ENCODE measurements at places on chromosomes 6 and 20.

DNA sequence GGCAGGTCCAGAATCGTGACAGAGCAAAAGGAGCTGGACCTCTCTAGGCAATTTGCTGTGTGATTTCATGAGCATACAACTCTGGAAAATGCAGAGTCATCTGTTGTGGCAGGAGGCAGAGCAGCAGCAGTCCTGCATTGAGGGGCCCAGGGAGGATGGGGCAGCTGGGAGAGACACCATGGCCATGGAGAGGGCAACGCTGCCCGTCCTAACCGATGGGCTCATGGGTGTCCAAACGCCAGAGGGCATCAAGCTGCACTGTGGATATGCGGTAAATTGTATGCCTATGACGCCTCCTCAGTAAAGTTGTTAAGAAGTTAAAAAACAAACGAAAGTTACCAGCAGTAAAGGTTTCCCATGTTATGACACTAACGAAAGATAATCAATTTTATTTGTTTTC lies 42.2 kb upstream of the DACT2 start:
- DNase-seq: peak; percentile 55

DNA sequence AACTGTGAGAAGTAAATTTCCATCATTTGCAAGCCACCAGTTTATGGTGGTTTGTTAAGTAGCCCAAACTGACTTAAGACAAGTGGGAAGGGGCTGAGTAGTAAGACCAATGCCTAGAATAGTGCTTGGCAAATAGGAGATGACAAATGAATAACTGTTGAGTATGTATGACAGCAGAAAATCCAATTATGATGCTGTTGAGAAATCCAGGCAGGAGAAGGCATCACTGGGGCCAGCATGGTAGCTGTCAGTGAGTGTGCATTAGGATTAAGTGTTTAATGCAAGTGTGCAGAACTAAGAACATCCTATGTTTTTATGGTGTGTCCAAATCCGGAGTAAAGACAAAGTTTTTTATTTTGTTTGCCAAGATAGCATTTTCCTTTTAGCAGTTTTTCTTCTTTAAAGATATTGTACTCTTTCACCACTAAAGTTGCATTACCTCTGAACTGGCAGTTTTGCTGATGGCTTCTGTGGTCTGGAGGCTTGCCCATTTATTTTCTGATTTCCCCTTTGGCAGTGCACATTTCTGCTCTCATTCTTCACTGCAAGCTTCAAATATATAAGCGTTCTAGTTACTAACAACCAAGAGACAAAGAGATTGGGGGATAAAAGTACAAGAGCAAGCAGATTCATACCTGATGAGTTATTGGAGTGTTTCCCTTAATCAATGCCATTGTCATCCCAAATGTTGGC lies 289.7 kb downstream of the KCNQ5 start:
- DNase-seq: no peak

DNA sequence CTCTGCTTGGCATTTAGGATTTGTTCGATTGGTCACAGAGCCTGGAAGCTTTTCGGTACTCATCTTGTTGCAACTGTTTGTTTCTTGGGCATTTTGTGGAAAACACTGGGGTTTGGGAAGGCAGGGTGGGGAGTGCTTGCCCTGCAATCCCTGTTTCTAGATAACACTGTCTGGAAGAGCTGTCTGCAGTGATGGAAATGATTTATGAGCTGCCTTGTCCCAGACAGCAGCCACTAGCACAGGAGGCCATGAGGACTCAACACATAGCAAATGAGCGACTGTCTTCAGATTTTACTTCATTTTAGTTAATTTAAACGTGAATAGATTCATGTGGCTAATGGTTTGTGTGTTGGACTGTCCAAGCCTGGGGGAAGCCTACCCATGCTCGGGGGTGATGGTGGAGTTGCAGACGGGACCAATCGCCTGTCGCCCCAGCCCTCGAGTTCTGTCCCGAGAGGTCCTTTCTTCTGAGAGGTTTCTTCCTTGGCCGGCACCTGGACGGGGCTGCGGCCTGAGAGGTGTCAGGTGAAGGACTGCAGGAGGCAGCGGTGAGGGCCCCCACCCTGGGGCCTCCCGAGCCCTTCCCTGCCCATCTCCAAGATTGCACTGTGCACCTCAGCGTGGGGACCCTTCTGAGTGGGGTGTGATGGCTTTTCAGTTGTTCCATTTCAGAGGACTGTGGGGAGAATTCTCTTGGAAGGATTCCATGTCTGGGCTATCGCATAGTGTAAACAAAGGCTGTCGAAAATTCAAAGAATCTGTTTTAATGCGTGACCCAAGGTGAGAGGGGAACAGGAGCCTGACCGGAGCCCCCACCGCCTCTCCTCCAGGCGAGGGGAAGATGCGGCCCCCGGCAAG lies 55.4 kb downstream of the SMOC2 start:
- no peak for DNase-seq

- DNase-seq: no peak
These were observed 11.9 kb upstream of the CSE1L start for GRCh38 chr20:49034070-49034732.

- DNase-seq: no peak
These were observed 94.5 kb upstream of the BTN3A2 start for GRCh38 chr6:26270486-26270861.
